ENCODE measurements at places on chromosomes 5 and 9. TPM values are rescaled to one million over a fixed set of nuclear protein-coding genes. Genes with fewer than 3 reads are reported as not detected.

Gene SPATA31D4
- not detected for total RNA-seq

Gene ARID3C
- total RNA-seq, result 0.74 TPM

Gene FOXD4L4
- total RNA-seq, result 0.09 TPM

Gene CCL19
- not detected for total RNA-seq

Gene PRDM9
- not detected for total RNA-seq

Gene PALM2AKAP2
- total RNA-seq, result 4.2 TPM

Gene LIFR
- total RNA-seq, result 38.6 TPM

Gene NEURL1B
- 2.5 TPM for total RNA-seq

Gene CCDC192
- total RNA-seq, result not detected

Gene PKD2L2
- not detected for total RNA-seq

Gene CDC25C
- 8.9 TPM for total RNA-seq

Gene RRAGA
- total RNA-seq, result 62.5 TPM

DNA sequence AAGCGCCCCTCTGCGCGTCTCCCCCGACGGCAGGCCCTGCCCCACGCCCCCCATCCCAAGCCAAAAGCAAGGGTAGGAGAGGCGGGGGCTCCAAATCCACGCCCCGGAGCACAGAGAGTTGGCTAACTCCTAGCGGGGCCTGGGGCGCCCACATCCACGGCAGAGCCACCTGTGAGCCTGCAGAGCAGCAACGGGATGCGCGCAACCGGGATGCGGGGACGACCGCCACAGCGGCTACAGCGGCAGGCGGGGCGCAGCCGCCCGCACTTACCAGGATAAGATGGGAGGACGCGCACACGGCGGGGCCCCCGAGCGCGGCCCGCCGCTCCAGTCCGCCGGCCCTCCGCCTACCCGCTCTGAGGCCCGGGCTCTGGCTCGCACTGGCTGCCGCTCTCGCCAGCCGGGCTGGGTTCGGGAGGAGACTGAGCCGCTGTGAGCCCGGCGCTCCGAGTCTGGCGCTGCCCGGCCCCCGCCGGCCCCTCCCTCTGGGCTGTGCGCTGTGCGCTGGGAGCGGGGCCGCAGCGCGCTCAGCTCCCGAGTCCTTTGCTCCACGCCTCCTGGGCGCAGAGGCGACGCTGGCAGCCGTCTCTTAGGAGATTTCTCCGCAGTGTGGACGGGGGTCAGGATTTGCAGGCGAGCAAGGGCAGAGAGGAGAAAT lies at the start of gene SLC24A2:
SLC24A2 (minus strand) TSS at position 424 of the 658 bp plus-strand sequence.
- no peak for DNase-seq

- DNase-seq, result no peak
Measured at GRCh38 chr9:135979547-135980166, 18.5 kb upstream of the UBAC1 start.

- DNase-seq, result no peak
Measured at GRCh38 chr5:141510850-141511601, 22.1 kb downstream of the PCDHGC5 start.

- DNase-seq, result peak; percentile 43
Measured at GRCh38 chr9:7315746-7316145, 483.8 kb downstream of the DMAC1 start.

- no peak for DNase-seq
Measured at GRCh38 chr5:127280491-127281220, 9.9 kb upstream of the MEGF10 start.

DNA sequence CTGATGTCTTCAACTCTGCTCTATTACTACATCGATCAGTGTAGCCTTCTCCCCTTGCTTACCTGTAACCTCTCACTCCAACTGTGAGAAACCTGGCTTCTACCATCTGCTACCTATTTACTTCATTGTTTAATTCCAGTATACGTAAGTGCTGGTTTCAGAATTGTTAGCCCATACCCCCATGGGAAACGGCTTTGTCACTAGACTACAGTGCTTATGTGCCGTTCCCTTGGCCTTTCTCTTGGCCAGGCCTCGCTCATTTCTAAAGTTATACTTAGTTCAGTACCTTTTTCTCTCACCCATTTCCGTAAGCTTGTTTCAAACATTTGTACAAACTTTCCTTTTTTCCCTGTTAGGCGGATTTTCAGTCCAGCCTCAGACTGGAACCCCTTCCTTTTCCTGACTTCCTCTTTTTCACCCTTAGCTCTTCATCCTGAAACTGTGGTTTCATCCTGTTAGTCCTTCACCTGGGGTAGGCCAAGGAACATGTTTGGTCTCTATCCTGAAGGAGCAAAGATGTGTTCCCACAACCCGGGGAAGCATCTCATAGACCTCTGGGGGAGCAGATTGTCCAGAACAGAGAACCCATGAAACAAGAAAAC lies 21.7 kb downstream of the ALG2 start:
- DNase-seq, result no peak

- no peak for DNase-seq
Measured at GRCh38 chr9:104861397-104861796, 66.6 kb downstream of the ABCA1 start.

- DNase-seq, result no peak
Measured at GRCh38 chr5:159890141-159890540, 26.1 kb upstream of the ADRA1B start.

GRCh38 chr5:10307206-10308148 lies at the start of gene CMBL:
TSS of gene CMBL (minus strand) at chr5:10307902. CDS start at chr5:10290762, 17,140 bp downstream.
- DNase-seq, result peak; percentile 68

DNA sequence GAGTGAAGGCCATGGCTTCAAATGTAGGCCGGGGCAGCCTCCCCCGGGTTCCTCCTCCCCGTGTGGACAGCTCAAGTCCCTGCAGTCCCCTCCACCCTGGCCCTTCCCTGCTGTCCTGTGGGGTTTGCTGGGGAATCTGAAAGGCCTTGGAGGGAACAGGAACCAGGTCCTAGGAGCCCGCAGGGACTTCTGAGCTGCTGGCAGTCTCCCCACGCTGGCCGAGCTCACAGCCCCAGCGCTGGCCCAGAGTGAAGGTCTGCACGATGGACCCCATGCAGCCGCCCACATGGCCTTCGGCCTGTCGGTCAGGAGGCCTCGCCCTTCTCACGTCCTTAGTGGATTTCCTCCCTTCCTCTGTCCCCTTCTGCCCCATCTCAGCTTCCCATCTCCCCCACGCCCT lies 25.7 kb upstream of the NOTCH1 start:
- no peak for DNase-seq

DNA sequence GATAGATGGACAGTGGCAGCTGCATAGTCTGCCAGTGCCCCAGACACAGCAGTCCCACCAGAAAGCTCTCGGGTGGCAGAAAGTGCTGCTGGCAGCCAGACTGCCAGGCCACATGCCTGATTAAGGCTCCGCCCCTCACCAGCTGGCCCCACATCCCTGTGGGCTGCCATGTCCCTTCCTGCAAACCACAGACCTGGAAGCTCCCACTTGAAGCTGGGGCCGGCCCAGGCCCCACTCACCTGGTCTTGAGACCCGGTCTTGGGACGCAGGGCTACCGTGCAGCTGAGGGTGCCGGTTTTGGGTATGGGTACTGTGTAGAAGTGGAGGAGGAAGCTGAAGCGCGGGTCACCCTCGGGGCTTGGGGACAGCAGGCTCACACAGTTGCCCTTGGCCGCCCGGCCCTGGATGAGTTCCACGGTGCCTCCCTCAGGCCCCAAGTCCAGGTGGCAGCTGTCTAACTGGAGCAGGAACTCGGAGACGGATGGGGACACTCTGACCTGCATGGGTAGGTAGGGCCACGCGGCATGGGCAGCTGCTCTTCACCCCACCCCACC lies 15.3 kb downstream of the FPGS start:
- no peak for DNase-seq

DNA sequence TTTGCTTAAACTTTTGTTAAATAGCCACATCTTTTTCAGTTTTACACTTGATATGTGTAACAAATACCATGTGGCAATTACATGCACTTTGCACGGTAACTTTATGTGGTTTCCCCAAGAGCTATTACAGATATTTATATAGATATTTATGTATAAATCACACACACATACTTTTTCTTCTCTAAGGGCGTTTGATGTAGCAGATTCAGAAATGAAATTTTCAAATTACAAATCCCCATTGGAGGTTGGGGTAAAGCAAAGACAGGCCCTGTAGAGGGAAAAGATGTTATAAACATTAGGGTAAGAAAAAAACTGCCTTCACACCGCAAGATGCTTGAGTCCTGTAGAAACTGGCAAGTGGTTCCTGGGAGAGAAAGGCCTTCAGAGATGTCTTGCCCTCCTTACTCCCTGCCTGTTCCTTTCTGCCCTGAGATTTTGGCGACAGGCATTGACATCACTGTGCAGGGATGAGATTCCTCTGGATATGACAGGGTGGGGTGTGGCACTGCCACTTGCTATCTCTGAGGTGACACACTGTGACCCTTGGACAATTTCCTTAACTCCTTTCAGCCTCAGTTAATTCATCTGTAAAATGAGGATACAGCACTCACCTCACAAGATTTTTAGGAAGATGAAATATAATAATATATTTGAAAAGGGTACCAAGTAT lies 177.9 kb upstream of the TUT7 start:
- DNase-seq, result no peak

DNA sequence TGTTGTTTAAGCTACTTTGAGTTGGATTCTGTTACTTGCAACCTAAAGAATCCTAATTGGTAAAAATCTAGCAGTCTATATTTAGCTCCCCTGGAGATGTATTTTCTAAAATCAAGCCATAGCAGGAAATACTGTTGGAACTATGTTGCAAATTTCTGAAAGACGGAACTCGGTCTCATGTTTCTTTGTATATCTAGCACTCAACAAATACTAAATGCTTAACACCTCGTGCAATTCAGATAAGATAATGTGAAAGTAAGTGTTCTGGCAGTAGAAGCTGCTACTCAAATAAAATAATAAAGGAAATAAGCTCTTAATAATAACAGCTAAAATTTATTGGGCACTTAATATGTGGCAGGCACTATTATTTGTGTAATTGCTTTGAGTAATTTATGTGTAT lies 10.9 kb upstream of the PRELID2 start:
- DNase-seq, result no peak

GRCh38 chr5:407051-407450 lies 35.9 kb upstream of the EXOC3 start:
- no peak for DNase-seq

GRCh38 chr9:18863791-18864190 lies 169.2 kb downstream of the SAXO1 start:
- DNase-seq, result peak; percentile 57

GRCh38 chr9:123132696-123133095 lies 99.2 kb downstream of the GPR21 start:
- DNase-seq, result no peak

GRCh38 chr5:67287510-67288268 lies 91.1 kb upstream of the CD180 start:
- peak; percentile 70 for DNase-seq

DNA sequence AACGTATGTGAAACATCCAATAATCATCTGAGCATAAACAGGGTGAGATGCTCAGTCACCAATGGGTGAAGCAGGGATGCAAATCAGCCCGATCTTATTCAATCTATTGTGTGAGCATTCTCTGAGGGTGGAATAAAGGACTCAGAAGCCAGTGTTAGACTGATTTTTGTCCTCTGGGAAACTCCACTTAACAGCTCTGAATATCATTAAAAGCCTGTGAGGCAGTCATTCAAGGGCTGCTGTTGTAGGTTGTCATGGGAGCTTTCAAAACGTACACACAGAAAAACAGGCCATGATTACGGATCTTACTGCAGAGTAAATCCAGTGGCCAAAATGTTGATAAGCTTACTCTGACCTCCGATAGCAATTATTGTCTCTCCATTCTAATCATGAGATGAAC lies 266.5 kb upstream of the EFNA5 start:
- DNase-seq, result no peak
